Renal cortical epithelial cell (primary cell): ENCODE measurements at places on chromosomes 2 and 18.
A peak's percentile ranks its signal among the peaks of the same experiment; 100 is the strongest.

DNA sequence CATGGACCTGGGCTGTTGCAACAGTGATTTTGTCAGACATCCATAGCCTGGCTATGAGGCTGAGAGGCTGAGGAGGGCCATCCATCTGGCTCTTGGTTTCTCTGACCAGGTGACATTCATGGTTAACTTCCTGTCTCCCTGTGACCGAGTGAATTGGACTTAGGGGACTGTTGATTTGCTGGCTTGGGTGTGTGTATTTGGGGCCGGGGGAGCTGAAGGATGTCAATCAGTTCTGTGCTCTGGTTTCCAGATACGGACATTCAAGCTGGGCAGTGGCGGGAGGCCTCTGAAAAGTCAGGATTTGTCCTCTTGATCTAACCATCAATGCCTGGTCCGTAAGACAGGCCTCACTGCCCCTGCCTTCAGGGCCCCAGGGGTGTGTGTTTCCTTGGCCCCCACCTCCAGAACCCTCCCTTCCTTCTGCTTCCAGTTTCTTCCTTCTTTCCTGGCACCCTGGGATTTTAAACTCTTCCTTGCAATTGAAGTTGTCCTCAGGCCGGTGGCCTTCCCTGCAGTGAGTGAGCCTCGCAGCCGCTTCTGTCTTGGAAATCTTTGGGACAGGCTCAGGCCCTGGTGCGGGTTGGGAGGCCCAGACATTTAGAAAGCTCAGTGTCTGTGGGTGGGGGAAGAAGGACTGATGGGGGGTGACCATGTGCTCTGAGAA, 54.7 kb upstream of the HAAO start:
- DNase-seq, result no peak

DNA sequence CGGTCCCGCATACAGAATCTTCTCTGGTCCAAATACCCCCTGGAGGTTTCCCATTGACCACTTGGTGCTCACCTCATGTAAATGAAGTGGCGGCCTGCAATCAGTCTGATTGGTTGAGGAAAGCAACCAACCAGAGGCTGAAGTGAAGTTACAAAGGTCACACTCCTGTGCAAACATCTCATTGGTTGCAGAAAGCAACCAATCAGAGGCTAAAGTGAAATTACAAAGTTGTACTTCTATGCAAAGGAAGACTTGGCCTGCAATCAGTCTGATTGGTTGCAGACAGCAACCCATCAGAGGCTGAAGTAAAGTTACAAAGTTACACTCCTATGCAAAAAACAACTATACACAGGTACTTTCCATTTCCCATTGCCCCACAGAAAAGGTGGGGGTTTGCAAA, 2.5 kb upstream of the SP100 start:
- no peak for DNase-seq

DNA sequence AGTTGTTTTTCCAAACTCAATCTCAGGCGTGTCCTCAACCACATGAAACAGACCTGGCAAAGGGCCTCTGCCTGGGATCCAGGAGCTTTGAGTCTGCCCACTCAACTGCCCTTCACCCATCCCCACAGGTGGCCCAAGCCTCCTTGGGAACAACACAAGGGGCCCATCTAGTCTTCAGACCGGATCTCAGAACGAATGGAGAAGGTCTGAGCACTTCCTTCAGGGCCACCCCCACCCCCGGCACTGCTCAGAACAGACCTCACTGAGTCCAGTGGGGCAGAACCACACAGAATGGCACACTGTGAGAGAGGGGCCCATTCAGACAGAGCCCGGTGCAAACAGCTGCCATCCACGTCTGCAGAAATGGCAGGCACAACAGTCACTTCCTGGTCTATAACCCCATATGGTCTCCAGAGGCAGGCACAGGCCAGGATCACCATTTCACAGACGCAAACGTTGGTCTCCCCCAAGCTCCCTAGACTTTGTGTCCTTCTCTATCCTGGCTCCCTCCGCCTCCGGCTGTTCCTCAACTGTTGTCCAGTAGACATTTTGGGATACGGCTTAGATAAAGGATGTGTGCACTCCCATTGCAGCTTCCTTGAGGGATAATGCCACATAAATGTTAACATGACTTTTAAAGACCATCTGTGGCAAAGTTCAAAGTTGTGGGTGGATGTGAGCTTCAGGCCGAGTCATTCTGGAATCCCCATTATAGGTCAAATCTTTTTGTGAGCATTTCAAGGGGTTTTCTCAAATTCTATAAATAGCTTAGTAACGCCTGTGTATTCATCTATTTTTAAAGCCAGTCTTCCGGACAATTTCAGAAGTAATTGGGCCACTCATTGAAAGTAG, 149.7 kb downstream of the SMAD7 start:
- no peak for DNase-seq

- DNase-seq, result no peak
These were observed 88.4 kb upstream of the TMEM247 start for GRCh38 chr2:46390901-46391395.

GRCh38 chr2:223383315-223383714, 218.8 kb downstream of the SCG2 start:
- no peak for DNase-seq

DNA sequence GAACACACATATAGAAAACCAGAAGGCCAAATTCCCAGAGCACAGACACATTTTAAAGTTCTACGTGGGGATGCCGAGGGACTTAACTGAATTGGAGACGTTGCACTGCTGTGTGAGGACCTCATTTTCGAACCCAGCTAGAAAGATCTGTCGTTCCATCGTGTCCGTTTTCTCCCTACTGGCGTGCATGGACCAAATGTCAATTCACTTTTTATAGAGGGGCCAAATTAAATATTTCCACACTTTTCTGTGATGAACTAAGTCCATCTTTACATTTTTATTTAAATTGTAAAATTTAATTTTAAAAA, 692 bp upstream of the TSHZ1 start:
- DNase-seq, result no peak

- DNase-seq, result no peak
These were observed 720 bp downstream of the KRTCAP3 start for GRCh38 chr2:27442920-27443282.

DNA sequence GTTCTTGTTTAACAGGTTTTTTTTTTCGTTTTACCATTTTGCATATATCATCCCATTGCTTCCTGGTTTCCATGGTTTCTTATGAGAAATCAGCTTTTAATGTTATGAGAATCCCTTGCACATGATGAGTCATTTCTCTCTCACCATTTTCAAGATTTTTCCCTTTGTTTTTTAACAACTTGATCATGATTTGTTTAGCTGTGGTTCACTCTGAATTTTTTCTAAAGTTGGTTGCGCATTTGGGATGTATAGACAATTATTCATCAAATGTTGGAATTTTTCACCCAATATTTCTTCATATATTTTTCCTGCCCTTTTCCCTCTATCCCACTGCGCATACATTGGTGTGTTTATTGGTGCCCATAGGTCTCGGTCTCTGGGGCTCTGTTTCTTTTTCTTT, 42.4 kb upstream of the BIN1 start:
- DNase-seq, result peak; percentile 91

DNA sequence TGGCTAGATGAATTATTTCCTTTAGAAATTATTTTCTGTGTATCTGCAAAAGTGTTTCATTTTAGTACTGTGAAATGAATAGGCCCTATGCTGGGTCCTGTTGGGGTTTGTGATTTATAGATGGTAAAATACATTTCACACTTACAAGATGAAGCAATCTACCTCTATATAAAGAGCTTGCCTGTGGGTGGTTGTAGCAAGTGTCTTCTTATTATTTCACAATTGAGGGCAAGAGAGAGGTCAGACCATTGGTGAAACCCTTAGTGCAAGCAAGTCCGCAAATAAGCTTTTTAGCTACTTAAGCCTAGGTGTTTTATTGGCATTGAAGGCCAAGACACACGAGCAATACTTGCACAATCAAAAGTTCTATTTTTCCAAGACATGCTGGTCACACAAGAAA, 153.1 kb downstream of the FMNL2 start:
- DNase-seq, result no peak

DNA sequence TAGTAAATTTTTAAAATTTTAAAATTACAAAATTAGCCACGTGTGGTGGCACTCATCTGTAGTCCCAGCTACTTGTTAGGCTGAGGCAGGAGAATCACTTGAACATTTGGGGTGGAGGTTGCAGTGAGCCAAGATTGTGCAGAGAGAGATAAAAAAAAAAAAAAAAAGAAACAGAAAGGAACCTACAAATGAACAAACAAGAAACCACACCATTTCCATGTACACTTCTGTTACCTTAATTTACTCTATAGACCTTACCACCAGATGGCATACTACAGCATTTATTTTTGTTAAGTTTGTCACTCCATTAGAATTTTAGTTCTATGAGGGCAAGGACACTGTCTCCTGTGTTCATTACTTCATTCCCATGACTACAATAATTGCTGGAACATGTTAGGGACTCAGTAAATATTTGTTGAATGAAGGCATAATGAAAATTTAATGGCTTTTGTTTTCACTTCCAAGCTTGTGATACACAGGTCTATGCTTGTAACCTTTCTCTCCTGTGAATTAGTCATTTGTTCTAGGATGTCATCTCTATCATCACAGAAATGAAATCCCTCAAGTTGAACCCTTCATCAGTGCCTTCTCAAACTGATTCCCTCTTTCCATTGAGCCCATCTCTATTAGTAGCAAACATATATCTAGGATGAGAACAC, 76.0 kb downstream of the ARHGAP15 start:
- peak; percentile 41 for DNase-seq

DNA sequence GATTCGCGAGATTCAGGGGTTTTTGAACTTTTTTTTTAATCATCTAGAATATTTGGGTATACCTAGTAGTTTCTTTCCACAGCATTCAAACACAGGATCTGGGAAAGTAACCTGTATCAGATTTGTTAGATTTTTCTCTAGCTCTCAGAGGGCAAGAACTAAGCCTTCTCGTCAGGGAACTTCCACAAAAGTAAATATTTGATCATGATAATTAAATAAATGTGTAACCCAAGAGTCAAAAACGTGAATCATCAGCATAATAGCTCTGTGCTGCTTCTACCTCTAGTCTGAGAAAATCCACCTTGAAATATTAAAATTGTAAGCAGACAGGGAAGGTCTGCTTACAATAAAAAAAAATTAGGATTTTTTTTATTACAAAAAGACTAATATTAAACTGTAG, 225.7 kb upstream of the SPOPL start:
- DNase-seq, result peak; percentile 91

GRCh38 chr2:206918263-206918662, 21.1 kb upstream of the CPO start:
- DNase-seq, result no peak
